NCI-H187 treated with DMSO at 0.1 percent for 48 hours (cell line): ENCODE measurements at places on chromosomes 13 and 19.

DNA sequence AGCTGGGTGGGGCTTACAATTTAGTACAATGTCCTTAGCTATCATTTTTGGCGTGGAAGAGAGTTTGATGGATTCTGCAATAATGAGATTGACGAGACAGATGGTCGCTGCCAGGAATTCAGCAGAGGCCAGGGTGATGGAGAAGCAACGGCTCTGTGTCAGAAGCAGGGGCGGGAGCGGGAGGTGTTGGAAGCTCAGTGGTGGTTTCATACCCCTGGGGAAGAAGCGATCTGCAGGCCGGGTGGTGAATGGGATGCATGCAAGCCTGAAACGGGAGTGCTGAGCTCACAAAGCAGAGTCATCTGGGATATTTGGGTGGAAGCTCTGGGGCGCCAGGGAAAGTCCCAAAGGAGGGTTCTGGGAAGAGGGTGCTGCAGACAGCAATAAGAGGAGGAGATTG is 370.8 kb downstream of the ZNF536 start:
- no peak for DNase-seq

- no peak for DNase-seq
Measured at GRCh38 chr19:52891336-52891735, 6.1 kb downstream of the ZNF320 start.

GRCh38 chr13:27826379-27827353 is 34.4 kb downstream of the GSX1 start:
- peak; percentile 8 for DNase-seq

DNA sequence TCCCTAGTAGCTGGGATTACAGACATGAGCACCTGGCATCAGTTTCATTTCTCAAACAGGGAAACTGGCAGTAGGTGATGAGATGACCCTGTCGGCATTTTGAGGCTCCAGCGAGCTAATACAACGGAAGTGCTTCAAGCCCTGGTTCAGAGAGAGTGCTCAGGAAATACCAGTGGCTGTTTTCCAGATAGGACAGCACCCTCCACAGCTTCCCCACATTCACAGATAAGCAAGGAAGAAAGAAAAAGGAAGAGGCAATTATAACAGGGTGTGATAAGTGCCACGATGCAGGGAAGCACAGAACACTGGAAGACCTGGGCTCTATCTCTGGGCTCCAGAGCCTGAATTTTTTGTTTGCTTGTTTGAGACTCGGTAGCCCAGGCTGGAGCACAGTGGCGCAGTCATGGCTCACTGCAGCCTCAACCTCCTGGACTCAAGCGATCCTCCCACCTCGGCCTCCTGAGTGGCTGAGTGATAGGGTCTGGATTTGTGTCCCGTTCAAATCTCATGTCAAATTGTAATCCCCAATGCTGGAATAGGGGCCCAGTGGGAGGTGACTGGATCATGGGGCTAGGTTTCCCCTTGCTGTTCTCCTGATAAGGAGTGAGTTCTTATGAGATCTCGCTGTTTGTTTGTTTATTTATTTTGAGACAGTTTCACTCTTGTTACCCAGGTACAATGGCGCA is 43.5 kb downstream of the PIN1 start:
- no peak for DNase-seq

GRCh38 chr19:46016426-46017094 is 6.3 kb downstream of the PGLYRP1 start:
- DNase-seq, result peak; percentile 61

- no peak for DNase-seq
Measured at GRCh38 chr13:99495466-99496183, 5.6 kb upstream of the TM9SF2 start.

DNA sequence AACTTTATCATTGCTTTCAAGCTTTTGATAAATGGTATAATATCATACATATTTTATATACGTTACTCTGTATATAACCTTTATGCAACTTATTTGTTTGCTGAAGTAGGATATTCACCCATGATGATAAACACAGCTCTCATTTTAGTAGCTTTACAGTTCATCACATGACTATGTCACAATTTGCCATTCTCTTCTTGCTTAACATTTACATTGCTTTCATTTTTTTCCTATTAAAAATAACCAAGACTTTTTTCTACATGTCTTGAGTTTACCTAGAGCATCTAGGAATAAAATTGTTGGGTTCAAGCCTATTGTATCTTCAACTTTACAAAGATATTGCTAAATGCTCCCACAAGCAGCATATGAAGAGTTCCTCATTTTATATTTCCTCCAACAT is 54.0 kb downstream of the KCNRG start:
- DNase-seq, result no peak

- DNase-seq, result no peak
Measured at GRCh38 chr13:45817833-45818232, 33.7 kb downstream of the SIAH3 start.

GRCh38 chr13:73179650-73180274 is 121.0 kb downstream of the KLF5 start:
- no peak for DNase-seq

DNA sequence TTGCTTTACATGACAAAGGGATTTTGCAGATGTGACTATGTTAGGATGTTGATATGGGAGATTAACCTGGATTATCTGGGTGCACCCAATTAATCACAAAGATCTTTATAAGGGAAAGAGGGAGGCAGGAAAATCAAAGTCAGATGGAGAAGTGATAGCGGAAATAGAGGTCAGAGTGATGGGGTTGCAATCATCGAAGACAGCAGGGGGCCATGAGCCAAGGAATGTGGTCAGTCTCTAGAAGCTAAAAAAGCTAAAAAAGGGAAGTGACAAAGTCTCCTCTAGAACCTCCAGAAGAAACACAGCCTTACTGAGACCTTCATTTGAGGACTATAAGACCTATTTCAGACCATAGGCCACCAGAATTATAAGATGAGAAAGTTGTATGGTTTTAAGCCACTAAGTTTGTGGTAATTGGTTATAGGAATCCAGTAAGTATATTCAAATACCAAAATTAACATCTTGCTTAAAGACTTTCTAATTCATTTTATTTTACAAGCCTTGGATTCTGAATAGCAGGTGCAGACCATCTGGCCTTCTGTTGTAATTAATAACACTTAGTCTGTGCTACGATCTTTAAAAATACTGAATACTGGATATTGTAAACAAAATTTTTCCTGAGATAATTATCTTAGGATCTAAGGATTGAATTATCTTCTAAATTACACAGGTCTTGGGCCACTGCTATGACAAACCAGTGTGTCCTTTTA is 493.4 kb upstream of the PCDH20 start:
- no peak for DNase-seq

DNA sequence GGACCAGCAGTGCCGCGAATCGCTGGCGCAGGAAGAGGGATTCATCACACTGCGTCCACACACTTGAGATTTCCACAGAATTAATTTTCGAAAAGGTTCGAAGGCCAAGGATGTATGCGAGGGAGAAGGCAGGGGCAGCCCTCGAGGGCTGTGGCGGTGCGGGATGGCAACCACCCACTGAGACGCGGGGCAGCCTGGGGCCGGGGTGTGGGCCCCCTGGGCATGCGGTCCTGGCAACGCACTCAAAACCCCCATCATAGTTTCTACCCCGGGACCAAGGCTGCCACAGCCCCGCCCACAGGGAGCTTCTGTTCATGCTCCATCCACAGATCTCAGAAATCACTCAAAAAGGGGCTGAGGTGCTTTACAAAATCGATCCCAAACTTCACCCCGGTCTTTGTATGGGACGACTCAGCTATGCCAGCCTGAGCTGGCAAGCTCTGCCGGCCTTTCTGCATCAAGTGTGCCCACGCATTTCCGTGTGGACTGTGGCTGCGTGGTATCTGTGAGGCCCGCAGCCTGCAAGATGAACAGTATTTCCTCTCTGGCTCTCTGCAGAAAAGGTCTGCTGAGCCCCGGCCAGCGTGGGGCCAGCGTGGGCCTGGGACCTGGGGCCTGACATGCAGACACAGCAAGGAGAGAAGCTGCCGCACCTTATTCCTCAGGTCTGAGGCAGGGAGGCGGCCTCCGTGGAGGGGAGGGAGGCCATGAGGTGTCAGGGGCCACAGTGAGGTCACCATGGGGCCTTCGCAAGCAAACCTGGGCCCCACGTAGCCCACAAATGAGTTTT is 19.2 kb downstream of the ZNF787 start:
- no peak for DNase-seq

DNA sequence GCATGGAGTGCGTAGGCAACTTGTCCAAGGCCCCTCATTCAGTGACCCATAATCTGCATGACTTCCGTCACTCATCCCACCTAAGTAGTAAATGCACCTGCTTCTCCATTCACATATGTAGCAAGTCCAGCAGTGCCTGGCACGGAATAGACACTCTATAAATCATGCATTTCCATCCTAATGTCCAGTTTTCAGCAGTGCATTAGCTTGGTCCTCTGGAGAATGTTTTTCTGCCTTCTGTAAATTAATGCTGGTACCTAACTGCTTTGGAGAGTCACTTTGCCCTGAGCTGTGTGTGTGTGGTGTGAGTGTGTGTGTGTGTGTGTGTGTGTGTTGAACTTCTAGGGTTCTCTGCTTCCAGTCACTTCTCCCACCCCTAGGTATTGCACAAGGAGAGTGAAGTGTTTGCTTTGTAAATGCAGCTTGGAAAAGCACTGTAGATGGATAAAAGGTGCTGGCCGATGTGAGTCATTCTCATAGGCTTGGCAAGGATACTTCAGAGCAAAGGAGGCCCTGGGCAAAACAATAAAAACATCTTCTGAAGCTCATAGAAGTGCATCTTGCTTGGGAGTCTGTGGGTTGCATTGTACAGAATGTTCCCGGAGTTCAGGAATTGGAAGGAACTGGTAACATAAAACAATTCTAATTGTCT is 181.8 kb downstream of the KATNAL1 start:
- DNase-seq, result peak; percentile 90

GRCh38 chr19:49602806-49603205 is 11.8 kb downstream of the PRR12 start:
- DNase-seq, result no peak

DNA sequence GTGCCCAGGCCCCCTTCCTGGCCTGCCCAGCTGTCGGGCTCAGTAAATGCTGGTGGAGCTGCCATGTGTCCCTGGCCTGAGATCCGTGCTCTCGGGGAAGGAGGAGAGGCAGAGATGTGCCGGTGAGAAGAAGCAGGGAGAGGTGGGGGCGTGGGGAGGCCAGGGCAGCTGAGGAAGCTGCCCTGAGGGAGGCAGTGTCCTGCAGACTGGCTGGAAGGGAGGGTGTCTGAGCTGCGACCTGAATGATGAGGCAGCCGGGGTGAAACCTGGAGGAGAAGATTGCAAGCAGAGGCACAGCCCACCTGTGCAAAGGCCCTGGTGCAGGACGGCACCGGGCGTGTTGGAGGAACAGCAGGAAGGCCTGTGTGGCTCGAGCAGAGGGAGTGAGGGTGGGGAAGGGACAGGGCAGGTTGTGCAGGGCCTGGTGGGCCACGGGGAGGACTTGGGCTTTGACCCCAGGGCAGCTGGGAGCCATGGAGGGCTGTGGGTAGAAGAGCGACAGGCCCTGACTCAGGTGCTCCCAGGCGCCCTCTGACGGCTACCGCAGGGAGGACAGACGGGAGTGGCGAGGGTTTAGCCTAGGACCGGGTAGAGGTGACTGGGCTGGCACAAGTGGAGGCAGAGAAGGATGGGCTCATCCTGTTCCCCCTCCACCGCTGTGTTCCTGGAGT is 14.0 kb upstream of the CELF5 start:
- no peak for DNase-seq

DNA sequence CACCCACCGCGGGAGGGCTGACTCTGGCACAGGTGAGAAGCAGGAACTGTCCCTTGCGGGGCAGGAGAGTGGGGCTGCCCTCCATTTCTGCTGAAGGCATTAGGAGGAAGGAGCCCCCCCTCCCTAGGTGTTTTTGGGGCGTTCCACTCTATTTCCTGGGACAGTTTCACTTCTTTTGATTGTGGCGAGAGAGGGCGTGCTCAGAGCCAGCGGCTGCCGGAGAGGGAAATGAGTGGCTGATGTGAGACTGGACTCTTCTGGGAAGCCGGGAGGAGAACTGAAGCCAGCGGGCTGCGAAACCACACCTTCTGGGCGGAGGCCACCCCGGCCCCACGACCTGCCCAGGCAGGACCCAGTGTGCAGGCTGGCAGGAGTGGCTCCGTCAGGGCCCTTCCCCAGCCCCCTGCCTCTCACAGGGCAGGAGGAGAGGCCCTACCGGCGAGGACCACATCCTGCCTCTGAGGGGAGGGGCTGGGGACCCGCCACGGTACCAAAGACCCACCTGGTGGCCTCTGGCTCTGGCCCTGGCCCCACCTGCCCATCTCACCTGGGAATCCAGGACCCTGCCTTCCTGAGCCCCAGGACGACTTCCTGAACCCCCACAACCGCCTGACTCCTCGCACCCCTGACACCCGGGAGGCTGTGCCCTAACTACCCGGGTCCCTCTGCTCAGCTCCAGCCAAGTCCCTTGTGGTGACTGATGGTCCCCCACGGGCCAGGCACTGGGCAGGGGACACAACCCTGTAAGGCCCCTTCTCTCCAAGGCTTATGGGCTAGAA is 25.9 kb downstream of the MPND start:
- no peak for DNase-seq

- no peak for DNase-seq
Measured at GRCh38 chr13:47117268-47117667, 220.4 kb upstream of the HTR2A start.

DNA sequence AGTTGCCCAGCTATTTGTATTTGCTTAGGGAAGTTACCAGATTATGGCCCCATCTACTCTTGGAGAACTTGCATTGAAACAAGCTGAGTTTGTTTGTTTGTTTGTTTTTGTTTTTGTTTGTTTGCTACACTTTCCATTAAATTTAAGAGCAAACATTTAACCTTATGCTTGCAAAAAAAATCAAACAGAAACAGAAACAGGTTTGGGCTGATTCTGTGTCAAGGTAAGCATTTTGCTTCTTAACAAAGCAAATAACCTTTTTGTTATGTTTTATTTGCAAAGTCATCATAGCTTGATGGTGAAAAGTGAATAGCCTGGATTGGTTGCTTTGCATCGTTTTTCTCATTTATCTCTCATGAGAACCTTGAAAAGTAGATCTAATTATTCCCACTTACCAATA is 531.8 kb downstream of the EFNB2 start:
- no peak for DNase-seq

DNA sequence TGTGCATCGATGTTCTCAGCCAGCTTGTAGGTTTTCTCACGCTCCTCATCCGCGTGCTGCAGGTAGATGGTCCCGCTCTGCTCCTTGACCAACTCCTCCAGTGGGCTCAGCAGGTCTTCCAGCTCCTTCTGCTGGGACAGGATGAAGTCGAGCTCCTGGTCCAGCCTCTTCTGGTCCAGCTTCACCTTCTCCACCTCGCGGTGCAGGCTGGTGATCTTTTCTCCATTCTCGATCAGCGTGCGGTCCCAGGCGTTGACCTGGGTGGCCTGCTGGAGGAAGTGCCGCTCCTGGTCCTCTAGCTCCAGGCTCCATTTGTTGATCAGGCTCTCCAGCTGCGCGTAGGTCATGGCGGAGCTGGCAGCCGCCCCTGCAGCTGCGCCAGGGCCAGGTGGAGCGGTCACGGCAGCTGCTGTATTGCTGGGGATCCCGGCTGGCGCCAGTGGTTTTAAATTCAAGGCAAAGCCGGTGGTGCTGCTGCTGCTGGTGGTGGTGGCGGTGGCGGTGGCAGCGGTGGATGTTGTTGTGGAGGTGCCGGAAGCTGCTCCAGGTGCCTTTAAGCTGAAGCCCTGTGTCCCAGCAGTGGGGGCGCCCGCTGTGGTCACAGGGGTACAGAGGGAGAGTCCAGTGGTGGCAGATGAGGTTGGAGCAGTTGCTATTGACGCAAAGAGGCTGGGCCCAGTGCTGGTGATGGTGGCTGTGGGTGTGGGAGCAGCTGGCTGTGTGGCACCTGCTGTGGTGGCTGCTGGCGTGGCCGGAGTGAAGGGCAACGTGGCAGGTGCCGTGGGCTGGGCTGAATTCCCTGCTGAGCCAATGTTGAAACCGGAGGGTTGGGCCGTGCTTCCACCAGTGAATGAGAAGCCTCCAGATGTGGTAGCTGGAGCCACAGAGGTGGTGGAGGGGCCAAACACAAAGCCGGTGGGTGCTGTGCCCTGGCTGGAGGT is 12.1 kb upstream of the IL4I1 start:
- DNase-seq, result no peak

- no peak for DNase-seq
Measured at GRCh38 chr13:33252135-33252534, 33.4 kb downstream of the STARD13 start.
